ENCODE measurements at places on chromosomes 3 and 15.

DNA sequence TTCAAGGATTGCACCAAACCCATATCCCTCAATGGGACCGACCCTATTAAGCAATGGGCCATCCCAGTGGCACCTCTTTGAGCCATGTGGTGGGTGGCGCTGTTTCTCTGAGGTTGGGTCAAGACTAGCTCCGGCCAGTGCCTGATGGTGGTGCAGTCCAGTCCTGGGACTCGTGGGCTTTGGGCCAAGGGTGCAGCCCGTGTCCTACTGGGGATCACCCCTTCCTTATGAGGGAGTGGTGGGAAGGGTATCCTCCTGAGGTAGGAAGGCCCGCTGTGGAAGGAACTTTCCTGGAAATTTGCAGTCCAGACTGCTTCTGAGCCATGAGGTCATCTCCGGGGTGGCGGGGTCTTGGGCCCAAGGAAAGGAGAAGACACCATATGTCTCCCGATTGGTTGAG lies 231.6 kb downstream of the SNRPN start:
- no peak for DNase-seq

DNA sequence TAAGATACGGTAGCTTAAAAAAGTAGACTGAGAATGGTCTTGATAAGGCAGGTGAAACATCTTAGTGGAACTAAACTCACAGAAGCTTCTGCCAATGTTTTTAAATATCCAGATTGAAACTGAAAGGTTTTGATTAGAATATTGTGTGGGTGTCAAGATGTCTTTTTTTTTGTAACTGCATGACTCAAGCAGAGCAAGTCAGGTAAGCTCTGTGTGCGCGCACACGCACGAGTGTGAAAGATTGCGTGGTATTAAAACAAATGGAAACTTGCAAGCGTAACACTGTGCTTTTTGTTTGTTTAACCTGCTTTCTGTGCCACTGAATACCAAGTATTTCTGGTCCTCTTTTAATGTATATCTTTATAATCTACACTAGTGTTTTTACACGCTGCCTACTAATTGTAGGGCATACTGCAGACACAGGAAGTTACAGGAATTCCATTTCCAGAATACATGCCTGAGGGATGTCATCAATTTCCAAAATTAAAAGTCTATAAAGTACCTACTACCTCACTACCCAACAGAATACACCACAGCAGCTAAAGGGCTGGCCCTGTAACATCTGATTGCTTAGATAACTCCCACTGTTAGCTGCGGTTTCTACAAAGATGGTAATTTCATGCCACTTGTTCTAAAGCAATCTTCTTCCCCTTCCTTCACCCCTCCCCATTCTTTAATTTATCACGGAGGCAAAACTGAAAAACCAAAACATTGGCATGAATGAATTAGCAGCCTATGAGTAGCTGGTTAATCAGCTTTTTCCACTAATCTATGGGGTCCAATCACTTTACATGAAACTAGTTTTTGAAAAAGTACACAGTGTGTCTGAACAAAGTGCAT lies 472.8 kb downstream of the SHQ1 start:
- DNase-seq: no peak

DNA sequence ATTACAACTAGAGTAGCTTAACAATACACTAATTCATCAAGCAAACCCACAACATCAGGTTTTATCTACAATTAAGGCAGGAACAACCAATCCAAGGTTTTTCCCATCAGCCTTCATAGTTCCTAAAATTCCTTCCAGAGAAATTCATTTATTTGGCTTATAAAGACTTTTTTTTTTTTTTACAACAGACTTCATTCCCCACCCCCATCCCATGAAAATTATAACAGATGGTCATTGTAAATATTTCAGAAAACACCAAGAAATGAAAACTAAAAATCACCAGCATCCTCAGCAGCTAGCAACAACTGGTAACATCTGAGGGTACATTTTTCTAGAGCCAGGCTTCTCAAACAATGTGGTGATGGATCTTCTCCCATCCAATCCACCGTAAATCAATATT lies 11.0 kb downstream of the SH3BP5 start:
- no peak for DNase-seq

DNA sequence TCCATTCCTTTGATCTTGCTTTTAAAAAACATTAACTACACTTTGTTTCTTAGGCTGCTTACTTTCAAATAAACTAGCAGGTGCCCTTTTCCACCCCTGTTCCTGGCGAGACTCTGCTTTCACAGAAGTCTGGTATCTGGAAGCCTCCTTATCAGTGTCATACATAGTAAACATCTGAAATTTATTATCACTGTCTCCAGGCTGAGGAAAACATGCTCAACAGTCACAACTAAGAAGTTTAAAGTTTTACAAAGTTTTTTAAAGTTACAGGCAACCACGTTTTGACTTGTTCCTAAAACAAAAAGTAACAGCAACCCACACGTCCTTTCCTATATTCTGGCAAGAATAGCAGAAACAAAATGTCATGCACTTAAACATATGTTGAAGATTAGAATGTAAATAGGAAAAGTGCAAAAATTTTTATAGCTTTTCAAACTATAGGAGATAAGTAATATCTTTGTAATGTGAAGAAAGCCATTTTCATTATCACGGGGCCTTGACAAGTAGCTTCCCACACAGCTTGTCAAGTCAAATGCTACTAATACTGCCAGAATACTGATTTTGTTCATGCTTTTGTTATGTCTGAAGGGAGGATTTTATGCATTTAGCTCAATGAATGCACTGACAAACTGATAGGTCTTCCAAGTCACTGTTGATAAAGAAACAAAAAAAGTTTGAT lies 275.2 kb upstream of the KCNMB2 start:
- DNase-seq: no peak

DNA sequence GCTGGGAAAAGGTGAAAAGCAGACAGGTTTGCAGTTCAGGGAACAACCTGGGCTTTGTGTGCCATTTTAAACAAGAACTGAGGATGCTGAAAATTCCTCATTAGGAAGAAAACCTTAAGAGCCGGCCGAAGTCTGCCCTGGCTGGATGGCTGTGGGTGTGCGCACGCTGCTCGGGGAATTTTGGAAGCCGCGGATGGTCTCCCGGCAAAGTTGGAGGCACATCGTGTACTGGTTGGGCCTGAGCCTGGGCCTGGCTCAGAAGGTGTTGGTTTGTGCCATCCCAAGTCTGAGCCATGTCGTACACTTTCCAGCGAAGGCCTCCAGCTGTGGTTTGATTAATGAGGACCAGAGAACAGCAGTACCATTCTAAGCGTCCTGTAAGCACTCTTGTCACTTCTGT lies 188.2 kb downstream of the ATP10A start:
- DNase-seq: no peak

- no peak for DNase-seq
Measured at GRCh38 chr3:85264381-85264780, 305.6 kb downstream of the CADM2 start.

DNA sequence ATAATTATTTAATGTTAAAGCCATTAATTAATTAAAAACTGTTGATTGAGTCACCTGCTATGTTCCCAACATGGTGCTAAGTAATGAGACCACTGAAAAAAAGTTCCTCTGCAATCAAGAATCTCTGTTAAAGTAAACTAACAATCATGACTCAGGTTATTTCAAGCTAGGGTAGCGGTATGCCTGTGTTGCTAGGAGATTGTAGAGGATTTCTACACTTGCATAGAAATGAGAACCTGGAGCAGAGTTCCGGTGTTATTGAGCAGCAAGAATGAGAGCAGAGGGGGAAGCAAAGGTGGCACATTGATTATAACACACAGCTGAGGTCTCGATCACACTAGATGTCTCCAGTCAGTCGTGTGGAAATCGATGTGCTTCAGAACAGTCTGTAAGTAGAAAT lies 41.4 kb downstream of the C3orf85 start:
- no peak for DNase-seq

DNA sequence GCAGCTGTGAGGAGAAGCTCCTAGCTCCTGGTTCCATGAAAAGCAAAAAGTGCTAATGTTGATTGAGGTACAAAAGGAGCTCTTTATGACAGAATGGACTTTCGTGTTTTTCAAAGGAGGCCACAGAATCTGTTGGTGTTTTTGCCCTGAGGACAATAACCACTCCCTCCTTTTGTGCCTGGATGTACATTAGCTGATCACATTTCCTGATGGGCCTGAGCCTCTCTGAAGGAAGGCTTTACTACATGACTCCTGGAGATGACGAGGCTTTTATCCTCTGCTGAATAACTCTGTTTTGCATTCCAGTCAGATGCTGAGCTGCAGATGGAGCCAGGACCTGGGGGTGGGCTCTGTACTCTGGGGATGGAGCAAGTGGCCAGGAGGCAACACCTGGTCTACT lies 301.9 kb downstream of the CACNA2D3 start:
- peak; percentile 26 for DNase-seq
